ENCODE measurements at places on chromosomes 12 and 14.

DNA sequence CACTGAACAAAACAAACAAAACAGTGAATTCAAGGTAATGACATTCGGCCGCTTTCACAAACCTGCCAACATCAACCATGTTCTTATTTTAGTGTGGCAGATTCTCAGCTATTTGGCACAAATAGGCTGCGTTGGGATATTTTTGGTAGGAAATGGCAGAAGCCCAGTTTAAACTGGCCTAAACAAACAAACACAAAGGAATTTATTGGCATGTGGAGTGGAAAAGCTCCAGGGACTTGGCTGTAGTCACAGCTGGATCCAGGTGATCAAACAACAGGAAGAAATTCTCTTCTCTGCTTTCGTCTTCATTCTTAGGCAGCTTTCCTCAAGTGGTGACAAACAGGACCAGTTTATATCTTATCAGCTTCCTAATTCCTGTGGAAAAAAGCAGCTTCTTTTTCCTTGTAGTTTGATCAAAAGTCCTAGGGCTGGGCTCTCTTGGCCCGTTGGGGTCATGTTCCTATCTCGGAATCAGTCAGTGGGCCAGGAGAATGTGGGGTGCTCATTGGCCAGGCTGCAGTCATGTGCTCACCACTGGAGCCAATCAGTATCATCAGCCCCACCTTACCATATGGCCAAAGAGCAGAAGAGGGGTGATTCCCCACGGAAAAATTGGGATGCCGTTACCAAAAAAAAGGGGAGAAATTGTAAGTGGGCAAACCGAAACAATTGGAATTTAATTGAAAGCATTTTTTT lies 22.6 kb downstream of the C12orf75 start:
- DNase-seq: no peak

GRCh38 chr14:26597071-26597588 lies 703 bp downstream of the NOVA1 start:
- no peak for DNase-seq

- DNase-seq: no peak
These were observed 7.6 kb upstream of the RNF34 start for GRCh38 chr12:121392325-121392716.

DNA sequence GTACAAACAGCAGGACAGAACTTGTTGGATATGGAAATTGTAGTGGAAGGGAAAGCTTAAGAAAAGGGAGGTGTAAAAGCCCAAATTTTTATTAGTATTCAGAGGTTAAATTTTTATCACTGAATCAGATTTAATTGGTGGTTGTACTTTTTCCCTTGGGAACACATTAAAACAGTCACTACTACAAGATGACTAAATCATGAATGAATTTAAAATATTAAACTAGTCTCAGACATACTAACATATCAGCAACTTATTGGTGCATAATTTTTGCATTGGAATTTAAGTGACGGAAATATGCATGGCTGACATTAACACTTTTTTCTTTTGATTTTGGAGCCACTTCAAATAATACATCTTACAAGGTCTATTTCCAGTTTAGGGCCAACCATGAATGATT lies 27.6 kb downstream of the SAMD4A start:
- DNase-seq: no peak

- DNase-seq: no peak
These were observed 427.2 kb downstream of the TMTC2 start for GRCh38 chr12:83113945-83114344.

GRCh38 chr14:35229792-35230089 lies 62.4 kb upstream of the PSMA6 start:
- no peak for DNase-seq

DNA sequence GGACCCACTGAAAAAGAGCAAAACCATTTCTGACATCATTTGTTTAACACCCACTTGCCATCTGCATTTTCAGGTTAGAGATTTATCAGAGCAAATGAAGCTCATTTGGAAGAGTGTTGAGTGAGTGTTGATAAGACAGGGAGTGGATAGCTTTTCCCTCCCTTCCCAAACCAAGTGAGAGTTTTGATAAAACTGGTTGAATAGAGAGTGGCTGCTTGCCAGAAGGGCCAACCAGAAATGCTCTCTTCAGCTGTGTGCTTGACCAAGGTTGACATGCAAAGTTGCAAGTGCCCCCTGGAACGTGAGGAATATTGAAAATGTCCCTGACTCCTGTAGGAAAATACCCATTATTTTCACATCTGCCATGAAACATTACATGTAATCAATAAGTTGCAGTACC lies 1487.0 kb upstream of the FLRT2 start:
- DNase-seq: no peak

GRCh38 chr12:130818635-130819576 lies 20.1 kb downstream of the STX2 start:
- DNase-seq: peak; percentile 38

GRCh38 chr14:79764323-79764722 lies 447.0 kb downstream of the DIO2 start:
- no peak for DNase-seq

DNA sequence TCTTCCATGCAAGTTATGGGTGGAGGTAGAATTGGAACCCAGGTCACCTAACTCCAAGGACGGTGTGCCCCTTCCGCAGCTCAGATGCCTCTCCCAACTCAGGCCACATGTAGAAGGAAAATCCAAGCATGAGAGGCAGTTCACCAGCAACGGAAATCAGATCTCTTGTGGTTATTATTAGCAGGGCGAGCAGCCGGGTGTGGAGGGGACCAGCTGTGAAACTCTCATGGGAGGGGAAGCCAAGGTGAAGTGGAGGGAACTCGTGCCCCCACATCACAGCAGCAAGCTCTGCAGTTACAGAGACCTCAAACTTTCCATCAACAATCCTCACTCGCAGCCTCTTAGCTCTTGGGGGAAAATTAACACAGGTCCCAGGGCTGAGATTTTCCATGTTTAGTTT lies 79.7 kb downstream of the KSR2 start:
- DNase-seq: no peak

DNA sequence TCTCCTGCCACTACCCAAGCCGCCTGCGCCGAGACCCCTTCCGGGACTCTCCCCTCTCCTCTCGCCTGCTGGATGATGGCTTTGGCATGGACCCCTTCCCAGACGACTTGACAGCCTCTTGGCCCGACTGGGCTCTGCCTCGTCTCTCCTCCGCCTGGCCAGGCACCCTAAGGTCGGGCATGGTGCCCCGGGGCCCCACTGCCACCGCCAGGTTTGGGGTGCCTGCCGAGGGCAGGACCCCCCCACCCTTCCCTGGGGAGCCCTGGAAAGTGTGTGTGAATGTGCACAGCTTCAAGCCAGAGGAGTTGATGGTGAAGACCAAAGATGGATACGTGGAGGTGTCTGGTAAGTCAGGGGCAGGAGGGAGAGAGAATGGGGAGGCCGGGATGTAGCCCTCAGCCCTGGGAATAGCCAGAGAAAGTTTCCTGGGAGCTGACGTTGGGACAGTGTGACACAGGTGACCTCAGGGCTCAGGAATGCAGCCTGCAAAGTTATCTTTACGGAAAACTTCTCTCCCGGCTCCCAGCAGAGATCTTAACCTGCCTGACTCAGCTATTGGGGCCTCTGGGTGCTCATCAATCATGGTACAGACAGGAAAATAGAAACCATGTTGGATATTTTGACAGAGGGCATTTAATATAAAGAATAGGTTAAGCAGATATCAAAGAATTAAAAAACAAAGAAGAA lies 747 bp downstream of the HSPB8 start:
- no peak for DNase-seq

DNA sequence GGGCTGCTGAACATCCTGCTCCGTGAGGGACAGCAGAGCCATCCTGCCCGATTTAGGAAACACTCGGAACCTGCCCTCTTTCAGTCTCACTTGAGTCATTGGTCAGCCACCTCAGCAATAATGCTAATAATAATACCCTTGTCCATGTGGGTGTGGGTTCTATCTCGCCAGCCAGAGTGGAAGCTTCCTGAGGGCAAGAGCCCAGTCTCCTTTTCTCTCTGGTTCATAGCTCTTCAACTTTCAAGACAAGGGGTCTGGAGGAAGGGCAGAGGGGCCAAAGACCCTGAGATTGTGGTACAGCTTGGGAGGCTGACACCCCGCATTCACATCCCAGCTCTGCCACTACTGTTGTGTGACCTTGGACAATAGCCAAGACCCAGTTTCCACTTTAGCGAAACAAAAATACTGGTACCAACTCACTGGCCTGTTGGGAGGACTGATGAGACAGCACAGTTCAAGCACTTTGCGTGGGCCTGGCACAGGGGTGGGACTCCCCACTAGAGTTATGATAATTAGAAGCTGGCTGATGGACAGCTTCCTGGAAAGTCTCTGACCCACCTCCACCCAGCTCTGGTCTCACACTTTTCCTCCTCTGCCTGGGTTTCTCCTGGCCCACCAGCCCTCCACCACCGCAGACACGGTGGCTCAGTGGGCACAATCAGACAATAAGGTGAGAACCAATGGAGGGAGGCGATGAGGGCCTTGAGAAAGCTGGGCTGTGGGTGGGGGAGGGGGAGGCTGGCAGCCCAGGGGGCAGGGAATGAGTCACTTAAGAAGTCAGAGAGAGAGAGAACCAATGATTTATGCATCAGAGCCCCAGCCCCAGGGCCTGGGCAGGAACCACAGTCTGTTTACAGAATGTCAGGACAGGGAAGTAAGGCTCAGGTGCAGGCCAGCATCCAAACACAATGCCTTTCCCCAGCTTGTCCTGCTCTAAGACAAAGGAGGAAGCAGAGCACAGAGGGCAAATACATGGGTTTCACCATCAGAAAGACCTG lies 9.6 kb downstream of the FAIM2 start:
- no peak for DNase-seq

DNA sequence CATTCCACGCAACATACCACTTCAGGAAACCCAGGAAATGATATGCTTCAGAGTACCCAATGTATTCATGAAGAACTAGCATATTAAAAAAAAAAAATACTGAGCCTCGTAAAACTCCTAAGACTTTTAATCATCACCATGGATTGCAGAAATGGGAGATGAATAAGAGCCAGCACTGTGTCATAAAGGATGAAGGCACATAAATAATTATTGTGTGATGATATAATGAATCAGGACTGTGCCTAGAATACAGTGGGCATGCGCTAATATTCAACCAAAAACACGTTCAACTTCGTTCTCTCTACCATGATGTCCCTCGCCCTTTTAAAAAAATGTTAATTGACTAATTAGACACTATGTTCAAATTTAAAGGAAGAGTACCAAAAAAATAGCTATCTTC lies 68.7 kb downstream of the CIT start:
- DNase-seq: no peak

GRCh38 chr14:71753126-71753830 lies 179.0 kb upstream of the RGS6 start:
- DNase-seq: peak; percentile 26

GRCh38 chr14:22962061-22962676 lies 5.3 kb upstream of the HAUS4 start:
- no peak for DNase-seq

- DNase-seq: no peak
These were observed 169.5 kb upstream of the EGLN3 start for GRCh38 chr14:34120185-34120977.

GRCh38 chr14:24852312-24853060 lies 197.5 kb downstream of the STXBP6 start:
- DNase-seq: no peak
